ENCODE measurements at places on chromosomes 6 and 20.

DNA sequence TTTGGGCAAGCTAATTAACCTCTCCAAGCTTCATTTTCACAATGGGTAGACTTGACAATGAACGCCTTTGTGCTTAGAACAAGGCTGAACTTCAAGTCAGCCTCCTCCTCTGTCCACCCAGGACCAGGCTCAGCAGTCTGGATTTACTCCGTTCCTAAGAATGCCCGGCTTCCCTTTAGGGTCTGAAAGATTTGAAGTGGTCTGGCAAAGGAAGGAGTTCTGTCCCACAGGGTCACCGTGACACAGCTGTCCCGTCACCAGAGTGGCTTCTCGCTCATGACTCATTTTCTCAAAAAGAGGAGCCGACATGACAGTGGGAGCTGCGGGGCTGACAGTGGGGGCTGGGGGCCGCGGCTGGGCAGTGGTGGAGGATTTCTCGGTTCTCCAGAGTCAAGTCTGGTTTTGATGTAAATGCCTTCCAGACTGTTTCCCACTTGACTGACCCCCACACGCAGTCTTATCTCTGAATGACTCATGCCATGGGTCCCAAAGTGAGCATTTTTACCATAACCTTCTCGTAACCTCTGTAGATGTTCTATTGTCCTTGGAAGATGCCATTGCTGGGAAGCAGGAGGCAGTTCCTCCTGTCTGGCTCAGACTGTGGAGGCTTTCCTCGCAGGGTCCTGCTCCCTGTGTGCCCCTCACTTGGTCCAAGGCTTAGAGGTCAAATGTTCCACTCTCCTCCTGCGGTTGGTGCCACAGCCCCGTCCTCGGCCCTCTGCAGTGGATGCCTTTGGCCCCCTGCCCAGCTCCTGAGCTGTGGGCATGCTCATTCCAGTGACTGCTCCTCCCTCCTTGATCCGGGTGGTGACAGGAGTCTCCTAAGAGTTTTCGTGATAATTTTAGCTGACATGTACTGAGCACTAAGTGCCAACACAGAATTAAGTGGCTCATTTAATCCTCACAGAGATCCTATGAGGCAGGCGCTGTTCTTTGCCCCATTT lies 253.1 kb downstream of the FNDC1 start:
- DNase-seq: no peak

- DNase-seq: peak; percentile 75
Measured at GRCh38 chr6:90294989-90295853, 1.4 kb downstream of the BACH2 start.

DNA sequence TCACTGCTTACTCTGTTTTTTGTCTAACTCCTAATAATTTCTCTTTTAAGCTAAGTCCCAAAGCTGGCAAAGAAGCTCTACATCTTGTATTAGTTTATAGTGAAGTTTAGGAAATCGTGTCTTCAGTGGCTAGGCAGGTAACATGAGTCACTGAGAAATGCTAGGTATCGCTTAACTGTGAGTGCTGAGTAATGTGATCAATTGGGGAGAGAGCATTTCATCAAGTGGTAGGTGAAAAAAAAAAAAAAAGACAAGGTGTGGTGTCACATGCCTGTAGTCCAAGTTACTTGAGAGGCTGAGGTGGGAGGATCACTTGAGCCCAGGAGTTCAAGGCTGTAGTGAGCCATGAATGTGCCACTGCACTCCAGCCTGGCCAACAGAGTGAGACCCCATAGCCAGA lies 125.3 kb downstream of the FAM83B start:
- DNase-seq: no peak

GRCh38 chr20:58627212-58628072 lies 23.6 kb upstream of the STX16 start:
- DNase-seq: no peak

GRCh38 chr6:47529734-47530133 lies 52.1 kb downstream of the CD2AP start:
- DNase-seq: no peak

- no peak for DNase-seq
Measured at GRCh38 chr6:127115084-127115655, 3.3 kb upstream of the RSPO3 start.

GRCh38 chr6:11330413-11330760 lies 97.9 kb upstream of the NEDD9 start:
- DNase-seq: peak; percentile 80

DNA sequence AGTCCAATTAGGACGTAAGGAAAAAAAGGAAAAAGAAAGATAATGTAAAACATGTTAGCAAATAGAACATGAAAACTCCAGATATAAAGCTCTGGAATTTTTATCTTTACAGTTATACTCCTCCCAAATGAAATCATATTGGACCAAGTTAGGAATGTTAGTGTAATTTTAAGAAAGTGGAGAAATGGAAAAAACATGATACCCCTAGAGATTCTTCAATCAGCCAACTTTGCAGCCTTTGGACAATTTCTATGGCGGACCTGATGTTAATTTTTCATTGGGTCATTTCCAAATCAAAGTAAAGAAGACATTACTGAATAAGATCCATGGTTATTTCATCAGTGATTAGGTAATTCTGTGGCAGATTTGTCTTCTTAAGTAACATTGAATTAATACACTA lies 748.7 kb downstream of the RFPL4B start:
- DNase-seq: no peak

DNA sequence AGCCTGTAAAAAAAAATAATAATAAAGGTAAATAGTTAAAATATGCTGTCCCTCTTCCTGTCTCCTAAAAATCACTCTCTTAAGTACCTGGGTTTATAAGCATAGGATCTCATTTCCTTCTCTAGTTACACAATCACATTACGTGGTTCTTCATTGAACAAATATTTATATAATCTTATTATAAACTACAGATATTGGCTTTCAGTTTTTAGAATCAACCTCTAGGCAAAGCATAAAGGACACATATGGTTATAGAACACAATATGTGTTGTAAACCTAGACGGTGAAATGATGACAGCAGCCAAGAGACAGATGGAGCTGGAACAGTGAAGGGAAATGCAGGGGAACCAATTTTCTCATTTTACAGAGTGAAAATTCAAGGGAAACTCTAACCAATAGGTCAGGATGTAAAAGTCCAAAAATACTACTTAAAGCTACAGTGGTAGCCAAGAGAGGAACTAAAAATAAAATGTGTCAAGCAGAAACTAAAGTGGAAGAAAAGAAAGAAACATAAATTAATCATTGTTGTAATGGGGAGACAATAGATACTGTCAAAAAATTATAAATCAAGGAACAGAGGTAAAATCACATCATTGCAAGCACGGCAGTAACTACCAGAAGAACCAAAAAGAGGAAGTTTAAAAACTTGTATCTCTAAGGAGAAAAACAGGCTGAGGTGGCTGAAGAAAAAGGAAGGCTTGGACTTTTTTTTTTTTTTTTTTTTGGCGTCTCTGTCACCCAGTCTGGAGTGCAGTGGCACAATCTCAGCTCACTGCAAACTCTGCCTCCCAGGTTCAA lies 82.8 kb upstream of the CDYL start:
- DNase-seq: peak; percentile 53

DNA sequence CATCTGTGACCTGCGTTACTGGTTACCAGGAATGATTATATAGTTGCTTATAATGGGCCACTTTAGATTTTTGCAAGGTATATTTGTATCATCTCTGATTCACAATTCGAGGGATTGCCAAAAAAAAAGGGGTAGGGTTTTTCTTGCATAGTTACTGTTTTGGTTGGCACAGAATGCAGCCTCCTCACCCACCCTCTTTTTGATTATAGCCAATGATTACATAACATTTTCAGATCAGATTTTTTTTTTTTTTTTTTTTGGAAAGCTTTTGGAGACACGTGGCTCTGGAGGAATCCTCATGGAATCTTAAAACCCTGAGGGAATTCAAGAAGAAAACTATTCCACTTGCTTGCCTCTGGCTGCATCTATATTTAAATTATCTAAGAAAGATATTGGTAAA lies 53.7 kb downstream of the UST start:
- no peak for DNase-seq

Data from inflammatory macrophage treated with lipopolysaccharide for 4 hours (primary cell).